ENCODE measurements at places on chromosomes 3 and 15.

DNA sequence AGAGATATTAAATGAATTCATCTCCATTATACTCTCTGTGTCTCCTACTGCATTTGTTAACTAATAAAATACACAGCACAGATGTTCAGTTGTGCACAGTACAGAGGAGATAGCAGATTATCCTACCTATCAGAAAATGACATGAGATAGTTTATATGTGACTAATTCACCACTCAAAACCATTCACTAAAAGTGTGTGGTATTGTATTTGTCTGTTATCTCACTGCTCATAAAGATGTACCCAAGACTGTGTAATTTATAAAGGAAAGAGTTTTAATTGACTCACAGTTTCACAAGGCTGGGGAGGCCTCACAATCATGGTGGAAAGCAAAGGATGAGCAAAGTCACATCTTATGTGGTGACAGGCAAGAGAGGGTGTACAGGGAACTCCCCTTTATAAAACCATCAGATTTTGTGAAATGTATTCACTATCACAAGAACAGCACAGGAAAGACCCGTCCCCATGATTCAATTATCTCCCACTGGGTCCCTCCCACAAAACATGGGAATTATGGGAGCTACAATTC, 936.3 kb downstream of the ROBO1 start:
- DNase-seq = no peak

DNA sequence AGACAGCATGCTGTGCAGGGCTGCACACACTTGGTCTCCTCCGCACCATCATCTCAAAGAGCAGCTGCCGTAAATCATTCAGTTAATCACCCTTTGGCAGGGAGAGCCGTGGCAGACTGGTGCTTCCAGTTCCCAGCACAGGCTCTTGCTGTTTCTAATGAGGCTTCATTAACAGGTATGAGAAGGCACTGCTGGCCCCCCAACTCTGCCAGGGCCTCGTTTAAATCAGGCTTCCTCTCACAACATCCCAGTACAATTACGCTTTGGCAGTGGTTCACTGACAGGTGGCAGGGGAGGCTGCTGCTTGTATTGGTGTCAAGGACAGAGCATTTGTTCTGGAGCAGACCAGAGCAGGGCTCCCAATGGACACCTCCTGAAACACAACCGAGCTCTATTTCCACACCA, 77.1 kb downstream of the BFSP2 start:
- no peak for DNase-seq

DNA sequence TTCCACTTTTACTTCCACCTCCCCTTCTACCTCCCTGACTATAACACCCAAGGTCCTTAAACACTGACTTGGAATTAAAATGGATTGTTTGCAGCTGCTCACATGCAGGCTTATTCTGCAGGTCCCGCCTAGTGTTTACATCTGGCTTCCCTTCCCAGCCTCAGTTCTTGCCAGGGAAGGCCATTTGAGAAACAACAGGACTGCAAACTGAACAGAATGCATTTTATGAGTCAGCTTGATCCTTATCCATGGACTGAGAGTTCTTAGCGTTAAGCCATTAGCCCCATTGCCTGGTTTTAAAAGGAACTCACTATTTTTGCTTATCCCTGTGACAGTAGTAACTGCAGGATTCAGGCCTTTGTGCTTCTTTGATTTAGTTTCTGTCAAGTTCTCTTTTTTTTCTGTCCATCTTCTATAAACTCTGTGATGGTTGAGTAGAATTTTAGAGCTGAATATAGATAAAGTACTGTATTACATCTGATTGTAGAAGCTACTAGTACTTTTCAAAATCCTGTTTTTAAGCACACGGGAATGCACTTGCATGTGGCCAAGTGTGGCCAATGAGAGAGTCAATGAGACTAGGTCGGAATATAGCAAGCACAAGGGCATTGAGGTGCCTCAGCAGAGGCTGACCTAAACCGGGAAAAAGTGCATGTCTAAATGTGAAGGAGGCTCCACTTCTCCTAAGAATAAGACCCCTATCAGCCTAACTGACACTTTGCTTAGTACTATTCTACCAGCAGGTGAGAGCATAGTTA, 106.4 kb downstream of the TUSC7 start:
- no peak for DNase-seq

GRCh38 chr3:38059148-38059547, 20.1 kb downstream of the DLEC1 start:
- no peak for DNase-seq

DNA sequence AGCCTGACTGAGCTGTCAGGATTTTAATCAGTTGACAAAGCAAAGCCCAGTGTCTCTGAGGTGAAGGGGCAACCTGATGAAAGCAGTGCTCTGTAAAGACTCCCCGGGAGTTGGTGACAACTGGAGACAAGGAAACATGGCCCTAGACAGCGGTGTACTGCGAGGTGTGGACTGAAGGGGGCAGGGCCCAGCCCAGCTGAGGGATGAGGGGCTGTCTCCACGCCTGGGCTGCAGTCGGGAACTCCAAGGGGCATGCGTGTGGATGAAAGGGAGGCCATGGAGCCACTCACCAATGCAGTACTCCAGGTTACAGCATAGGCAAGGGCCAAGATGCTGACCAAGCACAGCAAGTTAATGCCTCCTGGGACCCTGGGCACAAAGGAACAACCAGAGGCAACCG, 45.1 kb downstream of the SCAP start:
- no peak for DNase-seq

DNA sequence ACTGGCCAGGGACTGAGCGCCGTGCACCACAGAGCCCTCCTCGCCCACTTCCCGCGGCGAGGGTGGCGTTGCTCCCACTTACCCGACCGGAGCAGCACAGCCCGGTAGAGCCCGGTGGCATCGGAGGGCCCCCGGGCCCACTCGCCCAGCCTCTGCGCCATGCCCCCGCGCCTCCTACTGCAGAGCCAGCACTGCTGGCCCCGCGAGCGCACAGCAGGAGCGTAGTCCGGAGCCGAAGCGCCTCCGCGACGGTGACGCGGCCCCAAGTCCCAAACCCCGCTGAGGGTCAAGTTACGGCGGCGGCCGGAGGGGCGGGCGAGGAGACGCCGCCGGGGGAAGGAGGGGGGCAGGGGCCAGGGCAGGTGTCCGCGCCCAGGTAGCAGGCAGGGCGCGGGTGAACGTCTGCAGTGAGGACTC, 9.6 kb upstream of the FAM107A start:
- no peak for DNase-seq

DNA sequence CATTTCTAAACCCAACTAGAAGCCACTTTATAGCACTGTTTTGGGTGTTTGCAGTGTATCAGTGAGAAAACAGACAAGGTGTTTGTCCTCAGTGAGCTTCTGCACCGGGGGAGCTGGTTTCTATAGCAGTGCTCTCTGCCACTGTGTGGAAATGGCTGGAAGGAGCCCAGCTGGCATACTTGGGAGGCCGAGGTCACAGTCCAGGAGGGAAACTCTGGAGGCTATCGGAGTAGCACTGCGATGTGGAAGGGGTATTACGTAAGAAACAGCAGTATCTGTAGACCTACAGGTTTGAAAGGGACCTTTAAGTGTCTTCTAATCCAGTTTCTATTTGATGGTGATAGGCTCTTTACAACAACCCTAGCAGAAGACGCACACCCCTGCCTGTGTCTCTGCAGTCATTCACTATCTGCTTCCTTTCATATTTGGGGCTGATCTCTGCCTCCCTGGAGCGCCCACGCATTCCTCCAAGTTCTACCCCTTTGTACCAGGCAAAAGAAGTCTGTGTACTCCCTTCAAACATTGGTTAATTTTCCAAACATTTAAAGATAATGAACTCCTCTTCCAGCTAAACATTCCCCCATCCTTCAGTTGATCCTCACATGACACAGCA, 87.4 kb upstream of the ADAMTS17 start:
- no peak for DNase-seq

DNA sequence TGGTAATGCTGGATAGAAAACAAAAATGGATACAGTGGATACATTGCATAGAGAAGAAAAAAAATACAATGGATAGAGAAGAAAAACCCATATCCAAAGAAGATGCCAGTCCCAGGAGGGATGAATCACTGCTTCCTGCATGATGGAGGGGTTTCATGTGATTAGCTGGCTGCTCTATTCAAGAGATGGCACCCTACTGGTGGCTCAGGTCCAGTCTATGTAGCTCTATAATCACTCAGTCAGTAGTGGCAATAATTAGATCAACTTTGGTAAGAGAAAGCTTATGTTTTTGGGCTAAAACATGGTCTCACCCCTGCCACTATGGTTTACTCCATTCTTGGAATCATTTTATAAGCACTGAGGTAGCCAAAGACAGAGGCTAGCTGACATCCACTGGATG, 33.7 kb upstream of the NOX5 start:
- no peak for DNase-seq

GRCh38 chr3:194046531-194046930, 89.4 kb upstream of the HES1 start:
- DNase-seq = no peak

All from naive B cell (primary cell).